Diencephalon (tissue), 1 donor: ENCODE measurements at places on chromosomes 12 and 14. TPM values are rescaled to one million over a fixed set of nuclear protein-coding genes. Genes with fewer than 3 reads are reported as not detected.

B4GALNT3 gene
- total RNA-seq: 3.0 TPM

RABGGTA gene
- total RNA-seq: 31.4 TPM

RIMBP2 gene
- 32.8 TPM for total RNA-seq

IGF1 gene
- 12.0 TPM for total RNA-seq

PTPRB gene
- 10.1 TPM for total RNA-seq

SIX4 gene
- 0.92 TPM for total RNA-seq

METTL17 gene
- total RNA-seq: 27.5 TPM

FLRT2 gene
- total RNA-seq: 46.6 TPM

TMEM253 gene
- total RNA-seq: not detected

FOXA1 gene
- 3.7 TPM for total RNA-seq

FGF6 gene
- total RNA-seq: not detected

GLT8D2 gene
- total RNA-seq: 11.5 TPM

LUM gene
- 11.8 TPM for total RNA-seq

KLHL33 gene
- 0.23 TPM for total RNA-seq

RASSF8 gene
- total RNA-seq: 49.6 TPM

C12orf50 gene
- 0.23 TPM for total RNA-seq

SMCO2 gene
- total RNA-seq: 0.46 TPM

RGS6 gene
- total RNA-seq: 10.6 TPM

ZNF268 gene
- total RNA-seq: 27.0 TPM

MDM2 gene
- total RNA-seq: 40.8 TPM

IL26 gene
- total RNA-seq: not detected

KCNA5 gene
- 12.9 TPM for total RNA-seq

RND1 gene
- total RNA-seq: 26.1 TPM

LRFN5 gene
- 108 TPM for total RNA-seq

KRT83 gene
- not detected for total RNA-seq

M6PR gene
- total RNA-seq: 75.7 TPM

TESPA1 gene
- not detected for total RNA-seq

COX8C gene
- not detected for total RNA-seq

CISTR gene
- total RNA-seq: not detected
